Right cardiac atrium (tissue), 5 donors: ENCODE measurements at places on chromosomes 1 and 21. TPM values are rescaled to one million over a fixed set of nuclear protein-coding genes. Genes with fewer than 3 reads are reported as not detected.

The C1orf167 gene
- 4.0 TPM for polyA plus RNA-seq

The KANK4 gene
- polyA plus RNA-seq: 0.25 TPM

The LCE1A gene
- not detected for polyA plus RNA-seq

The GREM2 gene
- polyA plus RNA-seq: 0.23 TPM

The UQCRHL gene
- polyA plus RNA-seq: 11.7 TPM

The CYP4A22 gene
- not detected for polyA plus RNA-seq

The A3GALT2 gene
- not detected for polyA plus RNA-seq

The CAMK2N1 gene
- 16.0 TPM for polyA plus RNA-seq

The SLC45A3 gene
- polyA plus RNA-seq: 1.5 TPM

The ELOVL1 gene
- polyA plus RNA-seq: 40.5 TPM

The C1orf185 gene
- polyA plus RNA-seq: not detected

The ENO1 gene
- 138 TPM for polyA plus RNA-seq

The ACADM gene
- 105 TPM for polyA plus RNA-seq

The DUSP23 gene
- polyA plus RNA-seq: 43.7 TPM

The IFNLR1 gene
- 3.4 TPM for polyA plus RNA-seq

The LUZP1 gene
- 9.5 TPM for polyA plus RNA-seq

The TFAP2E gene
- polyA plus RNA-seq: 0.34 TPM
